ENCODE measurements at places on chromosomes 7 and 10.

- DNase-seq = no peak
These were observed 214.0 kb upstream of the PRPS1L1 start for GRCh38 chr7:18241543-18242231.

GRCh38 chr10:95276367-95277200 lies 14.2 kb downstream of the PDLIM1 start:
- DNase-seq = no peak

DNA sequence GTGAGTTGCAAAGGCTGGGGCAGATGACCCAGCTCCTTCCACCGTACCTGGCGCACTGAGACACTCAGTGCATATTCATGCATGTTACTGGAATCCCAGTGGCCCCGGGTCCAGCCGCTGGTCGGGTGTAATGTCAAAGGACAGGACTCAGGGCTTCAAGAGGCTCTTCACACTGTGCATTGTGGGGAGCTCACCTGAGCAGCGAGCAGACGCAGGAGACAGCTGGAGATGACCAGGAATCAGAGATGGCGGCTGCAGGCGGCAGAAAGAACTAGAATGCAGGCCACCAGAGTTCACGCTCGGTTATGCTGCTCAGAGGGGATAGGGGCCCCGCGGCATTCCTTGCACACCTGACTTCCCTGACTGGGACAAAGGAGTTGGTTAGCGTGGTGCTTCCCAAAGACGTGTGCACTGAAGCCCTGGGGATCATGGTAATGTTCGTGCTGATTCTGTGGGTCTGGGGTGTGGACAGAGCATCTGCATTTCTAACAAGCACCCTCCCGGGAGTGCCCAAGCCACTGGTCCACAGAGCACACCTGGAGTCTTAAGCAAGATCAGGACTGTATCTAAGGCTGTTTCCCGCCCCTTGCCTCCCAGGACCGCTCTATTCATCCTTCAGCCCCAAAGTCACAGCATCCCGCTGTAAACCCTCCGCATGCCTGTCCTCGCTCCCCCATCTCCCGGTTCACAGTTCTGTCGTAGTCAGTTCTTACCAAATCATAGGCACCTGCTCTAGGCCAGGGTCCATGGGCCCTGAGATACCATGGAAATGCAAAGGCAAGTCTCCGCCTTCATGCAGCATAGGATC lies 71.0 kb downstream of the MKI67 start:
- DNase-seq = peak; percentile 1

DNA sequence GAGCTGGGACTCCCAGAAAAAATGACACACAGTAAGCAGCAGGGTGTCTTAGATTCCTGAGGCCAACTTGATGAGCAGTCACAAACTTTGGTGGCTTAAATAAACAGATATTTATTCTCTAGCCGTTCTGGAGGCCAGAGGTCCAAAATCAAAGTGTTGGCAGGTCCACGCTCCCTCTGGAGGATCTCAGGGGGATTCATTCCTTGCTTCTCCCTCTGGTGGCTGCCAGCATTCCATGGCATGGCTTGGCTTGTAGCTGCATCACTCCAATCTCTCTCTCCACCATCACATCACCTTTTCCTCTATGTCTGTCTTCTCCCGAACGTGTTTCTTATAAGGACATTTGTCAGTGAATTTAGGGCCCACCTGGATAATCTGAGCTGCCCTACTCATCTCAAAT lies 98.4 kb downstream of the OSBPL3 start:
- no peak for DNase-seq

Measured in suppressor macrophage (primary cell).